ENCODE measurements at places on chromosomes 6 and 20. TPM values are rescaled to one million over a fixed set of nuclear protein-coding genes. Genes with fewer than 3 reads are reported as not detected.

GRCh38 chr20:62917720-62918119 is 8.6 kb downstream of the DIDO1 start:
- DNase-seq = no peak
- H3K4me1 ChIP-seq = peaks cover 90% of the 10 kb centered on the region
- no peaks in the 10 kb centered on the region for H3K27me3 ChIP-seq
- peak overlapping the region; percentile 18 for H3K4me3 ChIP-seq
- H3K27ac ChIP-seq = no peak overlapping the region
- H3K36me3 ChIP-seq = peaks cover 8% of the 10 kb centered on the region

GRCh38 chr6:44456070-44456965 is 68.8 kb downstream of the CDC5L start:
- H3K27ac ChIP-seq = no peak overlapping the region
- no peaks in the 10 kb centered on the region for H3K36me3 ChIP-seq
- H3K27me3 ChIP-seq = no peaks in the 10 kb centered on the region
- H3K4me1 ChIP-seq = no peaks in the 10 kb centered on the region
- H3K4me3 ChIP-seq = no peak overlapping the region

DNA sequence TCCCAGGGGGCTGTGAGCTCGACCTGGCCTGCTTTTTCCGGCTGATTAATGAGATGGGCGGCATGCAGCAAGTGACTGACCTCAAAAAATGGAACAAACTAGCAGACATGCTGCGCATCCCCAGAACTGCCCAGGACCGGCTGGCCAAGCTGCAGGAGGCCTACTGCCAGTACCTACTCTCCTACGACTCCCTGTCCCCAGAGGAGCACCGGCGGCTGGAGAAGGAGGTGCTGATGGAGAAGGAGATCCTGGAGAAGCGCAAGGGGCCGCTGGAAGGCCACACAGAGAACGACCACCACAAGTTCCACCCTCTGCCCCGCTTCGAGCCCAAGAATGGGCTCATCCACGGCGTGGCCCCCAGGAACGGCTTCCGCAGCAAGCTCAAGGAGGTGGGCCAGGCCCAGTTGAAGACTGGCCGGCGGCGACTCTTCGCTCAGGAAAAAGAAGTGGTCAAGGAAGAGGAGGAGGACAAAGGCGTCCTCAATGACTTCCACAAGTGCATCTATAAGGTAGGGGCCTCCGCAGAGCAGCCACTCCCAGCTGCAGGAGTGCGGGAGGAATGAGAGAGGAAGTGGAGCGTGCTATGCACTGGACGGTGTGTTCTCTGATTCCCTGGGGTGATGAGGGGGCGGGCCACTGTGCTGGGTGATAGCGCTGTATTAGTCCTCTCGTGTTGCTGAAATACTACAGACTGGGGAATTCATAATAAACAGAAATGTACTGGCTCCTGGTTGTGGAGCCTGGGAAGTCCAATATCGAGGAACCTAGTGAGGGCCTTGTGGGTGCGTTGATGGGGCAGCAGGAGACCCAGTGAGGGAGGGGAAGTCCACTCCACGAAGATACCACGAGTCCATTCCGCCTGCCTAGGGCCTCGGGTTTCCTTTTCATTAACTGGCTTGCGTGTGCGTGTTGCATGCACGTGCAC is 161.7 kb downstream of the DTNBP1 start:
- DNase-seq = no peak
- no peaks in the 10 kb centered on the region for H3K27me3 ChIP-seq
- peaks cover 57% of the 10 kb centered on the region for H3K36me3 ChIP-seq
- no peak overlapping the region for H3K4me3 ChIP-seq
- peak overlapping the region; percentile 39 for H3K27ac ChIP-seq
- no peaks in the 10 kb centered on the region for H3K4me1 ChIP-seq

DNA sequence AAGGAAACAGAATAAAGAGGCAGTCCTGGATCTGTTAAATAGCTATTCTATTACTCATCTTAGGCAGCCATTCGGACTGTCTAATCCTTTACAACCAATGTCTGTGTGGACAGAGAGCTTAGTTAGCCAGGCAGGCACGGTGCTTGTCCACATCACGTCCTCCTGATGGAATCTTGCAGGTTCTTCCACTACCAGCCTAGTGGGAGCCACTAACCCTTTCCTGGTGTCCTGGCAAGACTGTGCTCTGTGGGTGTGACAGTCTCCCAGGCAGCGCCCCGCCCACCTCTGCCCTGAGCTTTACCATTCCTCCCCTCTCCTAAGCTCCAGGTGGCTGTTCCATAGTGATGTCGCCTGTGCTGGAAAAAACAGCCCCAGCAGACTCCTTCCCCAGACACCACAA is 78.3 kb upstream of the CLDN20 start:
- peak; percentile 59 for DNase-seq
- peaks cover 32% of the 10 kb centered on the region for H3K4me1 ChIP-seq
- peaks cover 3% of the 10 kb centered on the region for H3K36me3 ChIP-seq
- H3K27ac ChIP-seq = peak overlapping the region; percentile 75

- H3K4me1 ChIP-seq = peaks cover 22% of the 10 kb centered on the region
- H3K27ac ChIP-seq = no peak overlapping the region
- H3K4me3 ChIP-seq = no peak overlapping the region
Observed at GRCh38 chr6:129686941-129687627, 22.9 kb downstream of the ARHGAP18 start.

DNA sequence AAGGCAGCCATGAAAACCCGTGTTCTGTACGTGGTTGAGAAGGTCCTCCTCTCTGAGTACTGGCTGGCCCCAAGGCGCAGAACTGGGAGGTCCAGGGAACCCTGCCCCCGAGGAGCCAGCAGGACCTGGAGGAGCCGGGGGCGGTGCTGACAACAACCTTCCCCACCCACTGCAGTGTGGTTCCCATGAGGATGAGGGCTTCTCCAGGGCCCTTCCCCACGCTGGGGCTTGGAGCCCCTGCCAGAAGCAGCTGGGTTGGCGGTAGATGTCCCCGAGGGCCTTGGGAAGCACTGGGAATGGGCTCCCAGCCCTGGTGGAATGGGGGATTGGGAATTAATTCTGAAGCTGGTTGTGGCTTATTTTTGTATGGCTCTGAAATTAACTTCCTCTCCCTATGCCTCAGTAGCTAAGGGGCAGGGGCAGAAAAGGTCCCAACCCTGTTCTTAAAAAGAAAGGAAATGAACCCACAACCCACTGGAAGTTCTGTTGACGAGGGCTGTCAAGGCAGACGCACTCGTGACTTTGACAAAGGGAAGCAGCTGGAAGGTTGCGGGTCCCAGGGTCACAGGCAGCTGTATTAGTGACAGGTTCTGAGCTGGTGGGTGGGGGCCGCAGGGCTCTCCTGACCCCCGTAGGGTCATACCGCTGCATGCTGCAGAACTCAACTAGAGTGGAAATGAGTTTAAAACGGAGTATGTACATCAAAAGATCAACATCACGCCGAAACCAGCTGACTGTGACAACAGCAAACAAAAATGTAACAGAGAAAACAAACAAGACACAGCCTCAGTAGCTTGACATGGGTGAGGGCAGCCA is 13.9 kb upstream of the HELZ2 start:
- H3K27me3 ChIP-seq = no peaks in the 10 kb centered on the region
- DNase-seq = no peak

- no peaks in the 10 kb centered on the region for H3K4me1 ChIP-seq
- H3K27me3 ChIP-seq = no peaks in the 10 kb centered on the region
- H3K36me3 ChIP-seq = no peaks in the 10 kb centered on the region
- H3K27ac ChIP-seq = no peak overlapping the region
- H3K4me3 ChIP-seq = no peak overlapping the region
- no peak for DNase-seq
Observed at GRCh38 chr20:59631751-59632540, 27.6 kb downstream of the PHACTR3 start.

DNA sequence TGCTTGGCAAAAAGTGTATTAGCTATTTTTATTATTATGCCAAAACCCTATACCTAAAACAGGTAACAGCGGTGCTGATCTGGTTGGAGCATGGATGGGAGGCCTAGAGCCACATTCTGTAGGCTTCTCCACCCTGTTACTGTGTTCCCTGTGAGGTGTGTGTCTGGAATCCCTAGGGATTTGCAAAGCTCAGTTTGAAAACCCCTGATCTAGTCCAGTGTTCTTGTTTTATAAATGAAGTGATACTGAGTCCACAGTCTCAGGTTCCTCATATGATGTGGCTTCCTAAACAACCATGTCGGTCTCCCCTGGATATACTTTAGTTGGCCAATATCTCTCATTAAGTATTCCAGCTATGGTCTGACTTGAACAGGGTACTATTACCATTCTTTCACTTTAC is 16.3 kb downstream of the ACSS2 start:
- H3K27me3 ChIP-seq = no peaks in the 10 kb centered on the region
- no peak overlapping the region for H3K4me3 ChIP-seq
- H3K27ac ChIP-seq = no peak overlapping the region
- H3K4me1 ChIP-seq = no peaks in the 10 kb centered on the region
- DNase-seq = no peak

DNA sequence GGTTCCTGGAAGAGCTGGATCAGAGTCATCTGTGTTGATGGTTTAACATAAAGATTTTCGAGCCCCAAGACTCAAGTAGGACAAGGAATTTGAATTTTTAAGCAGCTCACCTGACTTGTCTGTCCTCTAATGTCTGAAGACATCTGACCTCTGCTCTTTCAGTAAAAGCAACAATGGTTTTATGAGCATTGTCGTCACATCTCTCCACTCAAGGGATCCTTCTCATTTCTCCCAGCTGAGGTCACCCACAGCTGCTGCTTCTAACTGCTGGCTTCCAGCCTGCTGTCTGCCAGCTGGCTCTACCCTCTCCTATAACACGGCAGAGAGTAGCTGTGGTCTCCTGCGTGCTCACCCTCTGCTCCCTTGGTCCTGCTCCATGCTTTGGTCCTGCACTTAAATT is 24.7 kb upstream of the HDAC2 start:
- no peaks in the 10 kb centered on the region for H3K36me3 ChIP-seq
- H3K4me1 ChIP-seq = 0 out of 2 replicates have a peak, but pooled peaks cover 8% of the 10 kb centered on the region
- no peak overlapping the region for H3K4me3 ChIP-seq
- peak; percentile 37 for DNase-seq
- H3K27me3 ChIP-seq = no peaks in the 10 kb centered on the region

- peak; percentile 6 for DNase-seq
- H3K27ac ChIP-seq = no peak overlapping the region
- H3K36me3 ChIP-seq = no peaks in the 10 kb centered on the region
- no peak overlapping the region for H3K4me3 ChIP-seq
- H3K4me1 ChIP-seq = peaks cover 17% of the 10 kb centered on the region
- H3K27me3 ChIP-seq = no peaks in the 10 kb centered on the region
Observed at GRCh38 chr6:3664625-3665041, 86.9 kb downstream of the PXDC1 start.

DNA sequence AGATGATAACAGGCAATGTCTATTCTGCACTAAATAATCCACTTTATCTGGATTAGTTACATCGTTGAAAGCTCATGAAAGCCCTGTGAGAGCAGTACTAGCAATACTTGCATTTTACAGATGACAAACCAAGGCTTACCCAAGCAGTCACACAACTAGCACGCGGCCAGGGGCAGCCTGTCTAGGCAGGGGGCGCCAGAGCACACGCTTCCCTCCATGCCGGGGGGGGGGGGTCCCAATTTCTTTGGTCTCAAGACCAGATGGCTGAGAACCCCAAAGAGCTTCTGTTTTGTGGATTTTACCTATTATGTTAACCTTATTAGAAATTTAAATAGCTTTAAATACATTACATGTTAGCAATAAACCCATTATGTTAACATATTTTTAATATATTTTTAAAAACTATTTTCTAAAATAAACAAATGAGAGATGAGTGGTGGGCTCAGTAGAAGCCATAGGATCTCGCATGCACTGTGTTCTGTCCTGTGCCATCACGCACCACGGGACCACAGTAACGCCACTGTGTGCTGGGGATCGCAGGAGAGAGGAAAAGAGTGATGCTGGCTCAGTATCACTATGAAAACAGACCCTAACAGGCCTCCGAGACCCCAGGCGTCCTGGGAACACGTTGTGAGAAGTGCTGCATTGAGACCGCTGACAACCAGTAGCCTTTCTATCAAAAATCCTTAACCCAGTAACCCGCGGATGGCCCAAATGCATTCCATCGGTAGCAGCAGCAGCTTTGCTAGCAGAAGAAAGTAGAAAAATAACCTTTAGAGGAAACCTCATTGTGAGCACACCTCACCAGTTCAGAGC is 5.3 kb upstream of the PRR18 start:
- H3K4me1 ChIP-seq = peaks cover 13% of the 10 kb centered on the region
- DNase-seq = peak; percentile 77
- H3K36me3 ChIP-seq = no peaks in the 10 kb centered on the region
- no peak overlapping the region for H3K4me3 ChIP-seq

DNA sequence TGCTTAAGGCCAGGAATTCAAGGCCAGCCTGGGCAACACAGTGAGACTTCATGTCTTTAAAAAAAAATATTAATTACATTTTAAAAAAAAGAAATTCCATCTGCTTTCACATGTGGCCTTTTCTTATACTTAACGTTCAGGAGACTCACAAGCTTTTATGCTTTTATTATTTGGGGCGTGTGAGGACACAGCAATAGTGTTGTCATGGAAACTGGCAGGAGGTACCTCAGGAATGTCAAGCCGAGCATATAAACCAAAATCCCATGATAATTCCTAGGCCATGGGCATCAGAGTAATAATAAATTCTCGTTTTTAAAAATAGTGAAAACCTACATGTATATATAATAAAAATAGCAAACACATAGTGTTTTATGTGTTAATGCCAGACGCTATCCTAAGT is 89.8 kb downstream of the IYD start:
- H3K27ac ChIP-seq = no peak overlapping the region
- DNase-seq = no peak
- H3K36me3 ChIP-seq = no peaks in the 10 kb centered on the region
- H3K4me3 ChIP-seq = no peak overlapping the region

DNA sequence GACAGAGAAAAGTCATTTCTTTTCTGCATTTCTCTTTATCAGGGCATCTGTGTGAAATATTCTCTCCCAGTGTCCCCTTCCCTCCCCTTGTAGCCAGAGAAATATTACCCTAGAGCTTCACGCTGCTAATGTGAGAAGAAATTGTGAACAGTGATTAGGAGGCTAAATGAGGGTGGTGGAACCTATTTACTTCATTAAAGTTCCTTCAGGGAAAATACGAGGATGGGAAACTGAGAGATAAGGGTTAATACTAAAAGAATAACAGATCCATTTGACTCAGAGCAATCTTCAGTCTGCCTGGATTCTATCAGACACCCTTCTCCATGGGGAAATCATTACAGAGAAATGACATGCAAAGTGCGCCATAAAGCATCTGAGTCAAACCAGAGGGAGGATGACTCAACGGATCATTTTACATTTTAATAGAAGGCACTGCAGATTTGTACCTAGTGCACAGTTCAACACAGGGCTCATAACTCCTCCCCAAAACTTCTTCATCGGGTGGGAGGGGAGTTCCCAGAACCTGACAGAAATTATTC is 131.3 kb downstream of the GJA10 start:
- no peaks in the 10 kb centered on the region for H3K27me3 ChIP-seq
- no peak for DNase-seq
- H3K4me3 ChIP-seq = no peak overlapping the region
- no peak overlapping the region for H3K27ac ChIP-seq
- H3K4me1 ChIP-seq = no peaks in the 10 kb centered on the region

- H3K36me3 ChIP-seq = no peaks in the 10 kb centered on the region
- no peak for DNase-seq
- peak overlapping the region; percentile 68 for H3K4me3 ChIP-seq
Observed at GRCh38 chr6:136923954-136924673, 2.0 kb downstream of the SLC35D3 start.

Gene SLC52A3
- total RNA-seq = 3.6 TPM

Gene PAX1
- total RNA-seq = not detected

Gene PLN
- total RNA-seq = not detected

Gene CD24
- total RNA-seq = 2,810 TPM

Gene HLA-DPA1
- total RNA-seq = 6.9 TPM

Gene C20orf144
- total RNA-seq = 0.66 TPM

Gene NPBWR2
- total RNA-seq = not detected

Gene COL12A1
- 6.3 TPM for total RNA-seq

Gene OR2H2
- not detected for total RNA-seq

Gene OLIG3
- total RNA-seq = 0.27 TPM

Gene PTK6
- total RNA-seq = 0.28 TPM
